CD4-positive, alpha-beta T cell treated with Interleukin-4 for 4 hours (primary cell): ENCODE measurements at places on chromosomes 12 and 14.
A peak's percentile ranks its signal among the peaks of the same experiment; 100 is the strongest.

GRCh38 chr12:54958048-54958658 lies 26.4 kb downstream of the TESPA1 start:
- DNase-seq, result peak; percentile 74

- DNase-seq, result no peak
Measured at GRCh38 chr12:45464699-45465098, 248.8 kb downstream of the ANO6 start.

- DNase-seq, result no peak
Measured at GRCh38 chr12:128789356-128789929, 34.3 kb downstream of the SLC15A4 start.

DNA sequence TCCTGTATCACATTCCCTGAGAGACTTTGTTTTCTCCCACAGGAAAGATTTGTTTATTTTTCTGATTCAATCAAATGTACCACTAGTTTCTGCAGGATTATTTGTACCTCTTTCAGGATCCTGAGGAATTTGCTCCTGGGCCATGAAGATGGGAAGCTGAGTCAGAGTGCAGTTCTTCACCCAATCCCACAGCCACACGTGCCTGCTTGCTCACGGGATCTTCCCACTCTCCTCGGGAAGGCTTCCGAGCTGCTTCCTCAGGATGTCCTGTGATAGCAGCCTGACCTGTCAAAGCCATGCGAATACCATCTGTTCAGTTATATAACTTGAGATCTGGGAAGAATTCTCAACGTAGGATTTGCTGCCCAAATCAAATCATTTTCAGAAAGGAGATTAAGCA lies 41.8 kb upstream of the HIF1A start:
- DNase-seq, result no peak

- peak; percentile 77 for DNase-seq
Measured at GRCh38 chr14:21846227-21846885, 172.7 kb upstream of the OR4E1 start.

- peak; percentile 58 for DNase-seq
Measured at GRCh38 chr14:55333711-55334485, 62.7 kb downstream of the FBXO34 start.

DNA sequence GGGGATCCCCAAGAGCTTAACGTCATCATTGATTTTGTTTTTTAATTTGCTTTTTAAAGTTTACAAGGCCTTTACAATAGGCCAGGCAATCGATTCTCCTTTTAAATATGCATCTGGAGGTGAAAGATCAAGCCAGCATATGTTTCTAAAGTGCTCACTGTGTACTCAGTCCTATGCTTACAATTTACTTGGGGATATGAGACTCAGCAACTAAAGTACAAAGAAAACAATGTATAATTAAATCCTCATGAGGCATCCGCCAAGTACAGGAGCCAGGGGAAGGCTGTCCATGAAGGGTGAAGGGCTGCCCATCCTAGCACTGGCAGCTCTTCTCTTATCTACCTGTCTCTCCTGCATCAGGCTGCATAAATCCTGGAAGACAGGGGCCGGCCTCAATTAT lies 11.8 kb downstream of the CCDC92 start:
- no peak for DNase-seq

GRCh38 chr14:69083181-69083580 lies 69.7 kb downstream of the DCAF5 start:
- no peak for DNase-seq

DNA sequence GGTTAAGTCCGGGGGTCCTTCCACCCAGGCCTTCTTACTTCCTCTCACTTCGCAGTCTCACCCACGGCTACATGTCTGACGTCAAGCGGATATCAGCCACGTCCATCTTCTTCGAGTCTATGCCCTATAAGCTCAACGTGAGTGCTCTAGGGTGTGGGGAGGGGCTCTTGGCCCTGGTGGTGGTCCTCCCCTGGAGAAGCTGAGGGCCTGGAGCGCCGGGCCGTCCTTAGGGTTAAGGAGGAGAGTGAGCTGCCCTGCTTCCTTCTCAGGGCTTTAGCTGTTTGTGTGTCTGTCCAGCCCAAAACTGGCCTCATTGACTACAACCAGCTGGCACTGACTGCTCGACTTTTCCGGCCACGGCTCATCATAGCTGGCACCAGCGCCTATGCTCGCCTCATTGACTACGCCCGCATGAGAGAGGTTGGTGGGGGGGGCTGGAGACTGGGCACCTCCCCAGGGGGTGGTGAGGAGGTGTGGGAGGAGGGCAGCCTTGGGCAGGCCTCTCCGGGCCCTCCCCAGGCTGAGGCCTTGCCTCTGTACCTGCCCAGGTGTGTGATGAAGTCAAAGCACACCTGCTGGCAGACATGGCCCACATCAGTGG lies 2.7 kb downstream of the SHMT2 start:
- DNase-seq, result no peak

DNA sequence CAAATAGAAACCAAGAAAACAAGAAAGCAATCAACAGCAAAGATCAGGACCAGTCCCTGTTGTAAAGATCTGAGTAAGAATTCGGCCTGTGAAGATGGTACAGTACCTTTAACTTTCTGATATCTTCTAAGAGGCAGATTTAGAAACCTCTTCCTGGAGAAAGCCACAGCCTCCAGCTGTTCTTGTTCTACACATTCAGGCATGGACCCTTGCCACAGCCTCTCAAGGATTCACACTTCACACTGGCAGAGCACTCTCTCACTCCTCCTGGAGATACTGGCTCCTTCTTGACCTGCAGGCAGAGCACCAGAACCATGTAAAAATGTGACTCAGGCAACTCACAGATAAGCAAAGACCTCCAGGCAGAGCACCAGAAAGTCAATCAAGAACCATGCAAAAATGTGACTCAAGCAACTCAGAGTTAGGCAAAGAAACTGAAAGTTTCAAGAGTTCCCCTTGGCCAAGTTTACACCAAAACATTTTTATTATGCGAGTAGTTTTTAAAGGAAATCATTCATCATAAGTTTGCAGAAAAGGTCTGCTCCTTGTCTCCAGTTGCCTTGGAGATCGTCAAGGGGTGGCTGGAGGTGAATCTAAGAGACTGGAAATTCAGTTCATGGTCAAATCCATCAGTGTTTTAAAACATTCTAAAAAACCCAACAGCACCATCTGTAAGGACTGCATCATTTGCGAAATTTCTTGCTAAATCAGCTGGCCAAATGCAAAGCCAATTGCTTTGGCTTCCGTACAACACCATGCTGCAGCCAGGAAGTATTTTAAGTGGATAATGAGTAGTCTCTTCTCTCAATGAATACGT lies 119.3 kb upstream of the MDM1 start:
- peak; percentile 84 for DNase-seq
